Upper lobe of right lung (tissue), 1 donor: ENCODE measurements at places on chromosomes 7 and 10.

DNA sequence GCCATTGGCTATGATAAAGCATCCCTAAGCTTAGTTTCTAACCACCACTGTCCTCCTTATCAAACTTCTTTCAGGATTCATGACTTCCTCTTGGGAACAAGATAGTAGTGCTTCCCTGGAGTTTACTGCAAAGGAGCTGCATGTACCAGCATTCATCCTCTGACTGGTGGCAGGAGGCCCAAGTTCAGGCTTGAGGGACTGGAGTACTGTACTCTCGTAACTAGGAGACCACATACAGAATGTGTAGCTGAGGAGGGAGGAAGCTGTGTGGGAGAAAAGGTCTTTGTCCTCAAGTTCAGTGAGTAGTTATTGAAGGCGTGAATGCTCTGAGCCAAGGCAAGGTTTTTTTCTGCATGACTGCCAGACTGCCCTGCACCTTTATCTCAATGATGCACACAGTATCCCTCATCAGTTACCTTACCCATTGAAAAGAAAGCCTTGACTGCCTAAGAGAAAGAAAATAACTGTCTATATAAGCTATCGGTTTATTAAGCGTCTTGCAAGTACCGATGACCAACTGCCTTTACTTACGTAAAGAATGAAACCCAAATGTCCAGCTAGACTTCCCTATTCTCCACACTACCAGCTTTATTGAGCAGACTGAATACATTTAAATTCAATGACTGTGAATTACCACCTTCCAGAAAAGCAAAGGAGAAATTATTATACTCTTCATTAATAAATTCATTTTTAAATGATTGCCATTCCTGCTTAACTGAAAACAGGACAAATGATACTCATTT, 12.8 kb downstream of the SCRN1 start:
- DNase-seq: no peak

DNA sequence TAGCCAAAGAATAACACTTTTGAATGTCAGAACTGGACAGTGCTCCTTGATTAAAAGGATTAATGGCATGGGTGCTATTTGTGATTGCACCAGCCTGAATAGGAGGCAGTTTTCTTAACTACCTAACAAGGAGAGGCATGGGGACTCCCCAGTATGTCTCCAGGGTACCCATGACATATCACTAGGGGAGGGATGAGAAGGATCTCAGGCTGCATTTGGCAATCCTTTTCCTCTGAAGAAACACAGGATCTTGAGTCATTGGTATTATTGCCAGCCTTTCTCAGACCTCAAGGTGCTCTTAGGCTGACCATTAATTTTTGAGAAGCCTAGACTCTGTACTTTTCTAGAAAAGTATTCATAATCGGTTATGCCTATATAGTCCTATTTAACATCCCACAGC, 77.5 kb upstream of the NPVF start:
- no peak for DNase-seq

GRCh38 chr10:8817299-8817698, 762.8 kb downstream of the GATA3 start:
- DNase-seq: no peak

DNA sequence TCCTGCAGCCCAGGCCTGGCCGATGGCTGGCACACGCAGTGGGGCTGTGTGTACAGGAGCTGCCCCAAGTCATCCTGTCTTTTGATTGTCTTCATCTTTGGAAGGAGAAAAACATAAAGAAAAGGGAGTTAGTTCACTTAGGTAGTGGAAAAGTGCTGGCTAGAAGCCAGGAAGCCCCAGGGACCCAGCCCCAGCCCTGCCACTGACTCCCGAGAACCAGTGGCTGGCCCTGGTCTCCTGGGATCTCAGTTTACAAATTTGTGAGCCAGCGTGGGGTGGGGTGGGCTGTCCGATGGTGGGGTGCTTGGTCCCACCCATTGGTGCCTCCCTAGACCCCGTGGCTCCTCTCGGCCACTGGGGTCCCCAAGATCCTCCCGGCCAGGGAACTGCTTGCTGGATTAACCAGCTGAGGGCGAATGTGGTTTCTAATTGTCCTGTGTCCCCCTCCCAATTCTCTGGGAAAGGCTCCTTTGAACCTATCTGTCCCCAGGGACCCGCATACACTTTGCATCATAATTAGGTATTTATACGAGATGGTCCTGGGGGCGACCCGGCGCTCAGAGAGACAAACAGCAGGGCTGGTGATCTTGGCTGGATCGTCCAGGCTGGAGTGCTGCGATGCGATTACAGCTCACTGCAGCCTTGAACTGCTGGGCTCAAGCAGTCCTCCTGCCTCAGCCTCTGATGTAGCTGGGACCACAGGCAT, 16.3 kb upstream of the CHST12 start:
- no peak for DNase-seq

DNA sequence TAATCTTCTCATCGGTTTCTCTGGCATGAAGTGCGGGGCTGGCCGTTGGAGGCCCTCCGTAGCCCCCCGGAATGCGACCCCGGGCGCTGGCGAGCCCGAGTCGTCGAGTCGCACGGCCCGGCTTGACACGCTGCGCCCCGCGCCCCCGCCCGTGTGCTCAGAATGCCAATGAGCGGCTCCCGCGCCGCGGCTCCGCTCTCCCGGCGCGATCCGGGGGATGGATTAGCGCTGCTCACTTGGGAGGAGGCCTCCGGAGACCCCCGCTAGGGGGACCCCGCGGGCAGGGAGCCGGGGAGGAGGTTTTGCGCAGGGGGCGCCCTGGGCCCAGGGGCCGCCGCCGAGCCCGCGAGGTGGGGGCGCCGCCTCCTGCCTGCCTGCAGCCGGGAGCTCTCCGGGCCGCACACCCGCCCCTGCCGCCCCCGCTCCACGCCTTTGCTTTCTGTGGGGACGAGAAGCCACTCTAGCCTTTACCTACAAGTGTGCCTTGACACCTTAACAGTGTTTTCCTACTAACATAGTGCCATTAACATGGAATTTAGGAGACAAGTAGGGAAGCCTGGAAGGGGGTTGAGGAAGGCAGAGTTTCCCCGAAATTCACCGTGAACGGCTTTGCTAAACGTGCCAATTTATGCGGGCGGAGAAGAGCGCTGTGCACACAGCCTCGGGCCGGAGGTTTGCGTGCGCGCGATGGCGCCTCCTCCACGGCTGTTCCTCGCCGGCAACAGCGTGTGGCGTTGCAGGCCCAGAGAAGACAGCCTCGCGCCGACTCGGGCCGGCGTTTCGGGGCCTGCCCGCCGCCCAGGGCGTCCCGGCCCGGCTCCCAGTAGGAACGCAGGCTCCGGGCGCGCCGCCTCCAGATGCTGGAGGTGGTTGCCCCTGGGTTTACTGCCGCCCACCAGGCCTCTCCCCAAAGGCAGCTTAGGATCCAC, 7.1 kb downstream of the SHH start:
- peak; percentile 89 for DNase-seq

- no peak for DNase-seq
Observed at GRCh38 chr10:43124094-43124521, 14.1 kb upstream of the CSGALNACT2 start.

DNA sequence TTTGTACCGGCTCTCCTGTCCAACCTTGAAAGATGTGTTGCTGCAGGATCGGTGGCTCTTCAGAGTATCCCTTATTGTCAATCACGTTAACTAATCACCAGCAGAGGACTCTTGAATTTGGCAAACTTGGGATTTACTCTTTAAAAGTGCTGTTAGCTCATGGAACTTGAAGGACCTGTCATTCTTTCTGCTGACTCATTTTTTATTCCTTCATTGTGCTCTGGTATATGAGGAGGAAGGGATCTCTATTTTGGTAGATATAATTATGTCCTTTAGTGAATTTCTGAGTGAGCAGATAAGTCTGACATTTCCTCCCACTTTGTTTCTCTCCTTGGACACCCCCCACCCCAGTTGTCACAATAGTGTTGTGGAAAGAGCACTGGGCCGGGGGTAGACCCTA, 175.1 kb upstream of the HDAC9 start:
- peak; percentile 22 for DNase-seq

- DNase-seq: peak; percentile 75
Observed at GRCh38 chr7:151992375-151992774, 33.1 kb upstream of the GALNT11 start.

DNA sequence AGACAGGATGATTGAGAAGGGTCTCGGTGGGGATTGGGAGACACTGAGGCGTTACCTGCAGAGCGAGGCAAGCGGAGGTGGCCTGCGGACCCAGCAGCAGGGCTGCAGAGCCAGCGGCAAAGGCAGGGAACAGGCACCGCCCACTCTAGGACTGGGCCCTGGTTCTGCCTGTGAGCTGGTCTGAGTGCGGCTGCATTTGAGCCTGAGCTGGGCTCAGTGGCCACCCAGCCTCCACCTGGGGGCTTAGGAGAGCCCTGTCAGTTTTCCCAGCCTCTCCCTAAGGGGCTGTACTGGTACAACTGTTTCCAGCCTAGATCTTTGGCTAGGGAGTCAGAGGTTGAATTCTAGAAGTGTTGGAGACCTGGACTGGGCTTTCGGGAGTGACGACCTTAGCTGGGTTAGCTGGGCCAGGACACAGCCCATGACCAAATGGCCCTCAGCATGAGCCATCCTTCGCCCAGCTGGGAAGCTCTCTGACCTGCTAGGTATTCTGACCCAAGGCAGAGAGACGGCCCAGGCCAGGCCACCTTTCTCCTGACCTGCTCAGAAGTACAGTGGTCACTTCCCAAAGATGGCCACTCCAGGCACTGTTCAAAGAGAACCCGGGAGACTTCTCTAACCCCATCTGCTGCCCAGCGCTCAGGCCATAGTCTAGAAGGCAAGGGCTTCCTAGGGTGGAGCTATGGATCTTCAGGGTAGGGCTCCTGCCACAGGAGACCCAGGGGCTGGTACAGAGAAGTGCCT, 64.9 kb downstream of the PAX2 start:
- peak; percentile 52 for DNase-seq

- DNase-seq: no peak
Observed at GRCh38 chr7:78720066-78720465, 733.4 kb downstream of the MAGI2 start.

DNA sequence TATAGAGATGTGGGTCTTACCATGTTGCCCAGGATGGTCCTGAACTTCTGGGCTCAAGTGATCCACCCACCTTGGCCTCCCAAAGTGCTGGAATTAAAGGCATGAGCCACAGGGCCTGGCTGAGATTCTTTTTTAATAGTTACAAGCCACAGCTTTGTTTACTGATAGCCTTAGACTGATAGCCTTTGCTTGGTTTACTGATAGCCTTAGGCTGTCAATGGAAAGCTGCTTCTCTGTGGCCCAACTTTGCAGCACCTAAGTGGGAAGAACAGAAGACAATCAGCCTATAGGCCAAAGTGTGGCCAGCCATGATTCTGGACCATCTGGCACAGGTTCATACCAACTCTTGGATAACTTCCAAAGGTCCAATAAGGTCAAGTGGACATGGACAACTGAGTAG, 24.1 kb upstream of the CDCA7L start:
- DNase-seq: no peak

- DNase-seq: no peak
Observed at GRCh38 chr7:110010359-110010758, 1080.6 kb upstream of the LRRN3 start.

- DNase-seq: no peak
Observed at GRCh38 chr7:158973440-158973839, 117.1 kb downstream of the DYNC2I1 start.

DNA sequence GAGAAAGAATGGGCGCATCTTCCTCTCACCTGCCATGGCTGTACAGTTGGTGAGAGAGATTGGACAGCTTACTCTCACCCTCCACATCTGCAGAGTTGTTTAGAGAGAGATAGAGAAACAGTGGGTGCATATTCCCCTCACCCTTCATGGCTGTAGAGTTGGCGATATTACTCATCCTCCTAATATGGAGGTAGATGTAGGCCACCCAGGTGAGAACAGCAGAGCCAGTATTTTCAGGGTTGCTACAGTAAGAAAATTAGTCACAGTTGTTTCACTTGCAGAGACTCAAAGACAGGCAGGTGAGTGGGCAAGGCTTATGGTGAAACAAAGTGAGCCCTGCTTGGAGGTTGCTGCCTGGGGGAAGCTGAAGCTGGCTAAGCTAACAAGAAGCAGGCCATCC, 65.0 kb upstream of the PFKP start:
- no peak for DNase-seq

DNA sequence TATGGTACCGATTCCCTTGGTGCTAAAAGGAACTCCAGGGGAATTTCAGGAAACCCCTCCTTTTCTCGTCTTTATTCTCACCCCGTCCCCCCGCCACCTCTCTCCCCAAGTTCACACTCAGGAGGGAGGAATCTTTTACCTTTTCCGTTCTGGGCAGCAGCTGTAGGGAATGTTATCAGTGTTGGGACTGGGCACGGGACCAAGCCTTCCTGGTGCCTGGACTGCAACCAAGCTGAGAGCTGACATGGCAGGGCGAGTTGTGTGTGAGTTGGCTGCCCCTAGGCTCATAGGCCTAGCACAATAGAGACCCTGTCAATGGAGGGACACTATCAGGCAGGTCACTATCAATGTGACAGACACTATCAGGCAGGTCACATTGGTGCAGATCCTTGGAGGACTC, 121.4 kb downstream of the TCF7L2 start:
- no peak for DNase-seq

DNA sequence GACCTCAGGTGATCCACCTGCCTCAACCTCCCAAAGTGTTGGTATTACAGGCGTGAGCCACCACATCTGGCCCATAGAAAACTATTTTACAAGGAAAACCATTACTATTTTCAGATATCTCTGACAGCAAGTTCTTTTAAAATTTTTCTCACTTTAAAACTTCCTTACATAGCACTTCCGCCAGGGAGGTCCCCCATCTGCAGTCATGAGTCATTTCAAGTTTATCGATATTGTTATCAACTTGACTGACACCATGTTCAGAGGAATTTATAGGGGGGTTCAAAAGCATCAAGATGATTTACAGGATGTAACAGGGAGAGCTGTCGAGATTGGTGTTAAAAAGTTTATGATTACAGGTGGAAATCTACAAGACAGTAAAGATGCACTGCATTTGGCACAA, 88.8 kb downstream of the NRBF2 start:
- DNase-seq: no peak

- no peak for DNase-seq
Observed at GRCh38 chr7:31758755-31759154, 71.7 kb downstream of the PPP1R17 start.

DNA sequence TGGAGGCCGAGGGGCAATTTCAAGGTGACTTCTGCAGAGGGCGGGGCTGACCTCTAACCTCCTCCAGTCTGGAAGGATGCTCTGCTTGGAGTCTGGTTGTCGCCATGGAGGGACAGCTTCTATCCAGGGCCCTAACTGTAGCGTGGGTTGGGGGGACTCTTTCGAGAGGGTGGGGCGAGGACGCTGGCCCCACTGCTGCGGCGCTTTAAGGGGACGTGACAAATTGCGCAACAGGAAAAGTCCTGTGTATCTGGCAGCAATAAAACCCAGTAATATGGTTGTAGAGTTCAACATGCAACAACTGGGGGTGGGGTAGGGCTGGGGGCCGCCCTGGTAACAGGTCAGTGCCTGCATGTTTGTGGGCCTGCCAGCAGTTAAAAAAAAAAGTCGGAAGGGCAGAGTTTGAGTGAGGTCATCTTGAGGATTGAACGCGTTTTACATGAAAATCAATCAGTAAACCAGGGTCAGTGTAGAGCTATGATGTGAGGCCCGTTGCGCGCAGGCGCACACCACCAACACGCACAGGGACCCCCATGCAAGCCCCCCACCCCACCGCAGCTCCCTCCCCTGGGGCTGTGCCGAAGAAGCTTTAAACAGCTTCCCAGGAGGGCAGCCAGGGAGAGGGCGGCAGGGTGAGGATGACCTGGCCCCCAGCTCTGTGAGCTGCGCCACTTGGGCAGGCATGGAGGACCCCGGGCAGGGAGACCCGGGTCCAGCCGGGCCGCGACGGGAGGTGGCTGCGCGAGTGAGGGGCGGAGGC, 4.3 kb downstream of the SHH start:
- peak; percentile 78 for DNase-seq
